ENCODE measurements at places on chromosomes 12 and 14.

DNA sequence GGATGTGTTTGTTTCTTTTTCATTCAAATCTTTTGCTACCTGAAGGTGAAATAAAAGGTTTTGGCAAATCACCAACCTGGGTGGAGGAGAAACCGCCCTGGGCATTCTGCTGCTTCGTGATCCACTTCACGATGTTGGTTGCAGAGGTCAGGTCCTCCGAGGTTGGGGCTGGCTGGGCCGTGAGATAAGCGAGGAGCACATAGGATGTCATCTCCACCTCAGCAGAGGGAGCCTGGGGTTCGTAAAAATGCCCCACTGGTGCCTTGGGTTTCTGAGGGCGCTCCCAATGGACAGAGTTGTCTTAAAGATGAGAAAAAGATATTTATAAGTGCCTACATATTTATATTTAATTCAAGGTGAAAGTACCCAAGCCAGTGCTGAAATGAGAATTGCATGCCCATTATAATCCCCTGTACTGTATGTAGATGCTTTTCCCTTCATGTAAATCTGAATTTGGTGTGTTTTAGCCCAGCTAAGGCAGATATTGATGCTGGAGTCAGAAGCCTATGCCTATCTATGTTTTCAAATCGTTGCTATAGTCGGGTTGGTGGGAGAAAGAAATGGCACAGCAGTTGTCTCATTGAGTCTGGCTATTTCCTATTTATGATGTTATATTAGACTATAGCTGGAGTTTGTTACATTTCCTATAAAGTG lies 41.1 kb downstream of the A2M start:
- no peak for DNase-seq

DNA sequence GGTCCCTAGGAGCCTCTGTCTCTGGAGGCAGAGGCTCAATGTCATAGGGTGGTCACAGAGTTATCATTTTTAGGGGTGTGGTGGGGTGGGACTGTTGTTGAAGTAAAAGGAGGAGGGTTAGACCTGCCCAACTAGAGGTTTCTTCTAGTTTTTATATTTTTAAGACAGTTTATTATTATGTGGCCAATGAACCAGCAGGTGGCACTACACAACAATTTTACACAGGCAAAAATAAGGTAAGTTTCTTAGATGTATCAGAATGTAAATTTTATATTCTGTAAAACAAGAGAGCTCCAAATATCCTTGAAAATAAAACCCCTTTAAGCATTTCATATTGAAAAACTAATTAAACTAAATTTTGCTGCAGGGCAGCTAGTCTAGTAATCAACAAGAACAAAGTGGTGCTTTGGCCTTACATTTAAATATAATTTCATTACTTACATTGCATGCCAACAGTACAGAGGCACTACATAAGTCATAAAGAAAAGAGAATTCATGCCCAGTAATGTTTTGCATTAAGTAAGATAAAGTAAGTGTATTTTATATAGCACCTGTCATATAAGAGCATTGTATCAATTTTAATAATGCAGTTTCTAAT lies 22.2 kb upstream of the OVCH1 start:
- peak; percentile 67 for DNase-seq

DNA sequence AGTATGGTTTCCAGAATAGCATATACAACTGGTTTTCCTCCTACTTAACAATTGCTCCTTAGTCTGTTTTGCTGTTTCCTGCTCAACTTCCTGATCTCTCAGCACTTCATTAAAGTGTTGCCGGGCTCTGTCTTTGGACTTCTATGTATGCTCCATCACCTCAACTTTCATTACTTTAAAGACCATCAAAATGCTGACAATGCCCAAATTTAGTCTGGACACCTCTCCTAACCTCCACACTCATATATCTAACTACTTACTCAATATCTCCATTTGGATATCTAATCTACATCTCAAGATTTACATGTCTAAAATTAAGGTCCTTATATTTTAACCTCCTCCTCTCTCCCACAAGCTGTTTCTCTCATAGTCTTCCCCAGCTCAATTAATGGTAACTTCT lies 54.4 kb upstream of the LGR5 start:
- no peak for DNase-seq

GRCh38 chr12:69332815-69333358 lies 15.3 kb upstream of the LYZ start:
- no peak for DNase-seq

DNA sequence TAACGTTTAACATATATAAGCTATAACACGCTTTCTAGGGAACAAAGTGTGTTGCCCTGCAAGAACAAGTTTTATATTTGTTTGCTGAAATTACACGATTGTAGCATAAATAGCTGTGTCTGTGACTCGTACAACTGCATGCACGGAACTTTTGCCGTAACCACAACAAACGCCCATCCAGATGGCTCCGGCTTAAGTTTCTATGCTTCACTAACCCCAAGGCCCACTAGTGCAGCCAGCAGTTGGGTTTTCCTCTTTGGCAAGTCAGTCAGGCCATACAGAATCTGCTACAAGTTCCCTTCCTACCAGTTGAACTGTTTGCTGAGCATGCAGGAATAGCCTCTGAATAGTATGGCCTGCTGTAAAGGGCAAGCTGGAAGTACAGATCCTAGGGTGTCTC lies 12.1 kb downstream of the CSRP2 start:
- no peak for DNase-seq

- DNase-seq, result peak; percentile 93
Observed at GRCh38 chr12:27861428-27862167, 81.6 kb upstream of the MANSC4 start.

DNA sequence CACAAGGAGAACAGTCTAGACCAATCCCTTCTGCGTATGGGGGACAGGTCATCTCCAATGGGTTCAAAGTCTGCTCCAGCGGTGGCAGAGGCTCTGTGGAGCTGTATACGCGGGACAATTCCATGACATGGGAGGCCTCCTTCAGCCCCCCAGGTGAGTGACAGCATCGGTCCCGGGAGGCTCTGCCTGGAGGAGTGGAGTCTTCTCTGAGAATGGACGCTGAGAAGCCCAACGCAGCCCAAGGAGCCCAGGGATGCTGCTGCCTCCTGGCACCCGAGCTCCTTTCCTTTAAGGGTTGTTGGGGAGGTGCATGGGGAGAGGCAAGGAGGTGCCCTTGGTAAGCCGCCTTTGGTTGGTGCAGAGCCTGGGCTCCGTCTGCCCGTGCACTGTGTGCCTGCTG lies 28.2 kb downstream of the ADGRD1 start:
- DNase-seq, result no peak

DNA sequence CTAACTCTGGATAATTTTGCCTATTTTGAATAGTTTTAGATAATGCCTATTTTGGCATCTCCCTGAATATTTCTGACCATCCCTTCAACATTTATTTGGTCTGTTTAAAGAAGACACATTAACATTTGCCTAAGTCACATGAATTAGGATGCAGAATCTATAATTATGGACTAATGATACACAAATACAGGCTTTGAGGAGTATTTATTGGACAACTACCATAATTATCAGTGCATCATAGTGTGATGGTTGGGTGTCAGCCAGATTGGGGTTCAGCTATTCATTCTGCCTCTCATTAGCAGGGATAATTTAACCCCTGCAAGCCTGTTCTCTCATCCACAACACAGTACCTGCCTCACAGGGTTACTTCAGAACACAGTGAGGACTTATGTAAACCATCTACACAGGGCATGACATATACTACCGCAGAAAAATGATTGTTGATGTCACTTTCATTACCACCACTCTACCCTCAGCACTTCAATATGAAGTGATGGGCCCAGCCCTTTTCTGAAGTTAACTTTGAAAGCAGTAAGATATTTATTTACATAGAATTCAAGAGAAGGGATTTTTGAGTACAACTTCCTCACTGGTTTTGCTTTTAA lies 14.4 kb downstream of the PRKCH start:
- DNase-seq, result no peak

GRCh38 chr14:101130861-101131260 lies 227.3 kb upstream of the RTL1 start:
- no peak for DNase-seq

DNA sequence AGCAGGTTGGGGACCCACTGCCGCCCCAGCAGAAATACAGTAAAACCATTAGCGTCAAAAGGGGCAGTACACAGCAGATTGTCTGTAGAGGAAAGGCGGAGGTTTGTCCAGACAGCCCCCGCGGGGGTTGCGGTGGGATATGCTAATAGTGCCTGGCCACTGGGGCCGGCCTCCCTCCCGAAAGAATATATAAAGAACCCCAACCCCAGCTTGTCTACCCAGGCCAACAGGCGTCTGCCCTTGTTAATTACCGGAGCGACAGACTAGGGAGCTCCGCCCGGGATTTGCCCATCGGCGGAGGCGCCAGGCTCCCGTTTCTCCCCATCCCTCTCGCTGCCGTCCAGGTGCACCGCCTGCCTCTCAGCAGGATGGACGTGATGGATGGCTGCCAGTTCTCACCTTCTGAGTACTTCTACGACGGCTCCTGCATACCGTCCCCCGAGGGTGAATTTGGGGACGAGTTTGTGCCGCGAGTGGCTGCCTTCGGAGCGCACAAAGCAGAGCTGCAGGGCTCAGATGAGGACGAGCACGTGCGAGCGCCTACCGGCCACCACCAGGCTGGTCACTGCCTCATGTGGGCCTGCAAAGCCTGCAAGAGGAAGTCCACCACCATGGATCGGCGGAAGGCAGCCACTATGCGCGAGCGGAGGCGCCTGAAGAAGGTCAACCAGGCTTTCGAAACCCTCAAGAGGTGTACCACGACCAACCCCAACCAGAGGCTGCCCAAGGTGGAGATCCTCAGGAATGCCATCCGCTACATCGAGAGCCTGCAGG lies at the start of gene MYF5:
MYF5 (plus strand) TSS at position 217 of the 774 bp plus-strand sequence; CDS start at position 369, 152 bp downstream.
- no peak for DNase-seq

DNA sequence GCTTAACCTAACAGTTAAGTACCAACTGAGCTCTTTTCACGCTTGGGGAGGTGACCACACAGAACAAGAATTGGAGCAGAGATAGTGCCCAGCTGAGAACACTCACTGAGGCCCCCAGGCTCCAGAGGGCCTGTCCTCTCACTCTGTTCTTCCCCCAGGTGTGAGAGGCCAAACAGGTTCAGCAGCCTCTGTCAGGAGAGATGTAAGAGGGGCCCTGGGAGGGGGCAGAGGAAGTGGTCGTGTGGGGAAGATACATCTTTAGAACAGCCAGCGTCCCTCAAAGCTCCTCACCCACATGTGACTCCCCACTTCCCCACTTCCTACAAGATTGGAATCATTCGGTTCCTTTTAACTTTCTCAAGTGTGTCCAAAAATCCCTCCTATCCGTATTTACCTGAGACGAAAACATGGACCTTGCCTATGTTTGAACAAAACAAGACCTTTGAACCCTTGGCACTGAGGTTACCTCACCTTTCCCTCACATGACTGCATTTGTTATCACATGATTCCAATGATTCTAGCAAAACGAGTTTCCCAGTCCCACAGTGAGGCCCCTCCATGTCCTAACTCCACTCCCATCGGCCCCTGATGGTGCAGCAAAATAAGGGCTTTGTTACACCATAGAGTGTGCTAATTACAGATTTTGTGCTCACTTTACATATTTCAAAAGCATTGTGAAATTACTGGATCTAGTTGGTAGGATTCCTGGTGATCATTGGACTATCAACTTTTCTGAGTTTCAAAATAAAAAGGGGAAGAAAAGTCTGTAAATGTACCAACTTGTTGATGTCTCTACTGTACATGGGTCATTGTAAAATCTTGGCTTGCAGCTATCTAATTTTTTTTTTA lies 40.0 kb upstream of the PAPOLA start:
- no peak for DNase-seq

- DNase-seq, result no peak
Observed at GRCh38 chr12:132108211-132108832, 35.8 kb downstream of the DDX51 start.

- DNase-seq, result no peak
Observed at GRCh38 chr12:75579552-75579951, 68.1 kb upstream of the KRR1 start.

DNA sequence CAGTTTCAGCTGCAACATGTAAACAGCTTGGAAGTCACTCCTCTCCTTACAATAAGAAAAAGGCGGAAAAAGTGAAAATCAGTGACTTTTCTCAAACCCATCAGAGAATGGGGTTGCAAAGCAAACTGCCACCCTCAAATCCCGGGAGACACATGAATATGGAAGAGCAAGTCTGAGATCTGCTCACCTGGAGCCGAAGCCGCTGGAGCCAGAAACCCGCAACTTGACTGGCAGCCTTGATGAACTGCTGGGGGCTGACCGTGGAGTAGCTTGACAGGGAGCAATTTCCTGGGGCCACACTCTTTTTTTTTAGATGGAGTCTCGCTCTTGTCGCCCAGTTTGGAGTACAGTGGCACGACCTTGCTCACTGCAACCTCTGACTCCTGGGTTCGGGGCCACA lies 208.2 kb downstream of the KIF26A start:
- DNase-seq, result no peak

DNA sequence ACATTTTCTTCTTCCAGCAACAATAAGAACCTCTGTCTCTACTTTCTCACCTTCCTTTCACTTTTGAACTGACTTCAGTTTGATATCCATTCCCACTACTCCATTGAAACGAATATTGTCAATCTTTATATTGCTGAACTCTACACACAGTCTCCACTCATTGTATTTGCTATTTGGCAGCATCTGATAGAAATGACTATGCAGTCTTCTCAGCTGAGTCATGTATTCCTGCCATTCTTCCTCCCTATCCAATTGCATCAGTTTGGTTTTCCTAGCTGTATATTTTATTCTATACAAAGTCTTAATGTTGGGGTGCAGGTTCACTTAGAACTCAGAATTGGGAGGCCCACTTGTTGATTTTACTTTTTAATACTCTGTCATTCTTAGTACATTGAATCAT lies 107.5 kb upstream of the CPNE8 start:
- DNase-seq, result no peak

- DNase-seq, result no peak
Observed at GRCh38 chr12:5718073-5718472, 227.0 kb downstream of the ANO2 start.

GRCh38 chr14:91419044-91419397 lies 1.4 kb upstream of the CCDC88C start:
- no peak for DNase-seq

DNA sequence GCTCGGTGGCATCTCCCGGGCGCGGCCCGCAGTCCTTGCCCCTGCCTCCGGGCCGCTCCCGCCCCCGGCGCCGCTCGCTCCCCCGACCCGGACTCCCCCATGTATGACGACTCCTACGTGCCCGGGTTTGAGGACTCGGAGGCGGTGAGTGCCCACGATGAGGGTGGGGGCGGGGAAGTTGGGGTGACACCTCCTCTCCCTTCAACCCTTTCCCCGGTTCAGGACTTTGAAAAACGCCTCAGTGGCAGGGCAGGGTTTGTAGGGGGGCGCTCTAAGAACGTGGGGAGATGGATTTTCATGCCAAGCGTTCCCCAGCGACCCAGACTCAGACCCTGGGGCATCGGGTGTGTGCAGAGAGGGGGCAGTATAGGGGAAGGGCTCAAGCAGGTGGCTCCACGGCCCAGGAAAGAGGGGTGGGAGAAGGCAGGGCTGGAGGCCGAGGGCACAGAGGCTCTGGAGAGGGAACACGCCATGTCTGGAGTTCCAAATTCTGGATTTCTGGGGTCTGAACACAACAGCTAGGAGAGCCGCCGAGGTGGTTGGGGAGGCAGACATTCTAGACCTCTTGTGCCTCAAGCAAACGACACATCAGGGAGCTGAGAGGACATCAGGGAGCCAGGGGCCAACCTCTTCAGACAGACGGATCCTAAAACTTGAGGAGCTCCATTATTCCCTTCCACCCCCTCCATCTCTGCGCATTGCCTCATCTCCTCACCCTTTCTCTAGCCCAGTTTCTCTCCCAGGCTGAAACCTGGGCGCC lies 715 bp downstream of the CACNB3 start:
- DNase-seq, result no peak

Measured in NAMALWA (cell line).